ENCODE measurements at places on chromosomes 16 and 17. TPM values are rescaled to one million over a fixed set of nuclear protein-coding genes. Genes with fewer than 3 reads are reported as not detected.

The MYH3 gene
- 4.0 TPM for total RNA-seq

GRCh38 chr17:70104791-70105523, 29.9 kb downstream of the KCNJ16 start:
- DNase-seq, result no peak
- H3K27me3 ChIP-seq, result no peaks in the 10 kb centered on the region
- H3K4me3 ChIP-seq, result no peak overlapping the region
- H3K27ac ChIP-seq, result no peak overlapping the region
- peaks cover 6% of the 10 kb centered on the region for H3K4me1 ChIP-seq

DNA sequence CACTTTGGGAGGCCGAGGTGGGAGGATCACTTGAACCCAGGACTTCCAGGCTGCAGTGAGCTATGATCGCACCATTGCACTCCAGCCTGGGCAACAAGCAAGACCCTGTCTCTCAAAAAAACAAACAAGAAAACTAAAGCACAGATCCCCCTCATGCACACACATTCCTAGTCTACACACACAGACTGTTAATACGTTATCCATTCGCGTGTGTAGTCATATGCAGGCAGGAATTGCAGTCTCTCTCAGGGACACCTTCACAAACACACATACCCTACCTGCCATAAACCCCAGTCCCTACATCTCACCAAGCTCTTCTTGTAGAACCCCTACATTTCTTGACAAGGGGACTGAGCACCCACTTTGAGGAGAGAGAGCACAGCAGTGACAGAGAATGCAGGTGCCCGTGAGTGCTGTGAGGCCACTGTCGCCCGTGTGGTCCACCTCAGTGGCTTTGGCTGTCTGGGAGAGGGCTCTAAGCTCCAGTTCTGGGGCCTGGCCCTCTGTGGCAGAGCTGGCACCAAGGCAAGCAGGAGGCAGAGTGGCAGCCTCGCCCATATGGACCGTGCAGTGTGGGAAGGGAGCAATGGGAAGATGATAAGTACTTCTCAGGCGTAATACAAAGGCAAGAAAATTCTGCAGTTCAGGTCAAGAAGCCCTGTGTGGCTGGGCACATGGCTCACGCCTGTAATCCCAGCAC, 59.0 kb upstream of the RPH3AL start:
- H3K27ac ChIP-seq, result no peak overlapping the region
- H3K27me3 ChIP-seq, result no peaks in the 10 kb centered on the region
- no peak overlapping the region for H3K4me3 ChIP-seq
- DNase-seq, result no peak

- H3K27ac ChIP-seq, result no peak within 1 kb of the TSS
- DNase-seq, result peak; percentile 80
- H3K36me3 ChIP-seq, result no peaks in the 10 kb centered on the region
- no peak within 1 kb of the TSS for H3K4me3 ChIP-seq
Measured at GRCh38 chr16:88638323-88639230, at the start of gene IL17C. TSS of gene IL17C (plus strand) at chr16:88638572. CDS start at chr16:88638642, 70 bp downstream.
